ENCODE measurements at places on chromosomes 7 and 10. TPM values are rescaled to one million over a fixed set of nuclear protein-coding genes. Genes with fewer than 3 reads are reported as not detected.

The SEC61A2 gene
- total RNA-seq = 13.9 TPM

The AKR1C1 gene
- total RNA-seq = 3.6 TPM

The HPSE2 gene
- total RNA-seq = 0.18 TPM

The OPN1SW gene
- total RNA-seq = not detected

The ACTR3C gene
- 12.4 TPM for total RNA-seq

The NEURL1 gene
- 0.84 TPM for total RNA-seq

The SFMBT2 gene
- total RNA-seq = 38.3 TPM

The COL26A1 gene
- 0.09 TPM for total RNA-seq

The ANKRD30A gene
- not detected for total RNA-seq

- no peak for DNase-seq
Observed at GRCh38 chr7:37149051-37149772, 299.5 kb downstream of the ELMO1 start.

DNA sequence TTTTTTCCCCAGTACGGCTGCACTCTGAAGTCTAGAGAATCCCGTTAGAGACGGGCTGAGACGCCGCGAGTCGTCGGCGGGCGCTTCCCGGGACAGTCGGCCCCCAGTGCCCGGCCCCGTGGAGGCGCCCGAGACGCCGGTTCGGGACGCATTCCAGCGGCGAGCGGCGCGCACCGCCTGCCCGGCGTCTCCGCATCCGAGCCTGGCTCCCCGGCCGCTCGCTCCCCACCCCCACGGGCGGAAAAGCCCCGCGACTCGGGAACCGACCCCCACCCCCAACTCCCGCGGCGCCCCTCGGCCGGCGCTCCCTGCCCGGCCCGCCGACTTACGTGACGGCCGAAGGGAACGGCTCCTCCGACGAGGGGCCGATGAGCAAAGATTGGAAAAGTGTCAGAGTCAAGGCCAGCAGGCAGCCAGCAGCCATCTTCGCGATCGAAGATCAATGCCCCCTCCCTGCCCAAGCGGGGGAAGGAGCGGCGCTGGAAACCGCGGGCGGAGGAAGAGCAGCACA is 486 bp downstream of the CACNA2D1 start:
- DNase-seq = no peak

DNA sequence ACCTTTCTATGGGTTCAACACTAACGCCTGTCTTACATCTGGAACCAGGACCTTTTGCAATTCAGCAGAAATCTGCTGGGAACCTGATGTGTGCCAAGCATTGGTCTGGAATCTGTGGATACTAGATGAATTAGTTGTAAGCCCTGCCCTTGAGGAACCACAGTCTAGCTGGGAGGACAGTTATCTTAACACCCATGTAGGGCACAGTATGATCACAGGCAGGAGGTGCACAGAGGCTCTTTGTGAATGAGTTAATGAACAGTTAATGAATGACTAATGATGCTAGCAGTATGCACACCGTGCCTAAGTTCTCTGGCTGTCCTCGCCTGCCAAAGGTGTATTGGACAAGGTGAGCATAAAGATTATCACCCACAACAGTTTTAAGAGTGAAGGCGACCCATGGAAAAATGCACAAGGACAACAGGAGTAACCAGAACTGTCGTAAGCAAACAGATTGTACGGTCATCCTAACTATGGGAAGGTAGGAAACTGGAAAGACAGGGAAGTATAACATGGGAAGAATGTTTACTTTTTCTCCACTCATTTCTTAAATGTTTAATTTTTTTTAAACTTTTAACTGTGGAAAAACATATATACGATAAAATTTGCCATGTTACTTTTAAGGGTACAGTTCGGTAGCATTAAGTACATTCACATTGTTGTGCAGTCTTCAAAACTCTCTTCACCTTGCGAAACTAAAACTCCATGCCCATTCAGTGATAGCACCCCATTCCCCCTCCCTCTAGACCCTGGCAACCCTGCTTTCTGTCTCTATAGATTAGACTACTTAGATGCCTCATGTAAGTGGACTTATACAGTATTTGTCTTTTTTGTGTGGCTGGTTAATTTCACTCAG is 139.9 kb downstream of the CXCL12 start:
- DNase-seq = no peak

DNA sequence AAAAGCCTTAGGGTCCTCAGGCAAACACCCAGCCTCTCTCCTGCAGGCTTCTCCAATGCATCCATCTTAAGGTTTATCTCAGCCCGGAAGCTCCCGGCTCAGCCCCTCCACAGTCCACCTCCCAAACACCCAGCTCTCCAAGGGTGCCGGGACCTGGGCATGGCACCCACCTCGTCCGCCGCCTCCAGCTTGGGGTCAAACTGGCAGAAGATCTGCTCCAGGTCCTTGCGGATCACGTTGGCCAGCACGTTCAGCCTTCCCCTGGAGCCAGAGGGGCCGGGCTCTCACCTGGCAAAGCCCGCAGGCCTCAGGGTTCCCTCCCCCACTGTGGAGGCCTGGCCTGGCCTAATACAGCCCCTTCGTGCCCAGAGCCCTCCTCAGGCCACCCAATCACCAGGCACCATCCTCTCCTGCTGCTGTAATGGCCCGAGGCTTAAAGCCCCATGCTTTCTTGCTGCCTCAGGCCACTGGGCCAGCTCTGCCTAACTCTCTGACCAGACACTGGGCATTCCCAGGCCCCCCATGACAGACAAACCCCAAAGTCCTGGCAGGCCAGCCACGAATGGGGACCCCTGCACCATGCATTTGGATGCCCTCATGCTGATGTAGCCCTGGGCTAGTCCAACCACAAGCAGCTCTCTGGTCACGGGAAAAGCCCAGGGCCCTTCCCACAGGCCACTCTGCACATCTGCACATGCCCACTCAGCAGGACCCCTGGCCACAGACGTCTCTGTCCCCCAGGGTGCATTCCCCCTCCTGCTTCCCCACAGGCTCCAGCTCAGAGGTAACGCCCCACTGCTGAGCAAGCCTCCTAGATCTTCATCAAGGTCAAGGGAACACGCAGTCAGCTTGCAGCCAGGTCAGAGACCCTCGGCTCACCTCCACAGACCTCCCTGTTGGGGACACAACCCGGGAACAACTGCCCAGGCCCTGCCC is 12.3 kb downstream of the OGDHL start:
- DNase-seq = no peak

- DNase-seq = no peak
Observed at GRCh38 chr10:117412469-117413010, 37.3 kb upstream of the PDZD8 start.

DNA sequence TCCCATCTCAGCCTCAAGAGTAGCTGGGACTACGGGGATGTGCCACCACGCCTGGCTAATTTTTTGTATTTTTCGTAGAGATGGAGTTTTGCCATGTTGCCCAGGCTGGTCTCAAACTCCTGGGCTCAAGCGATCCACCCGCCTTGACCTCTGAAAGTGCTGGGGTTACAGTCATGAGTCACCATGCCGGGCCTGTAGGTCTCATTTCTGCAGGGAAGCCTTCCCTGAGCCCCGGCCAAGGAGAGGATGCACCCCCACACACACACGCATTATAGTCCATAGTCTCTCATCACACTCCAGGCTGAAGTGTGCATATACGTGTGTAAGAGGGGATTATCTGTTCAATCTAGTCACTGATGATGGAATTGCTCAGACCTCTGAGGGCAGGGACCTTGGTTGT is 29.3 kb downstream of the KCNMA1 start:
- DNase-seq = no peak

DNA sequence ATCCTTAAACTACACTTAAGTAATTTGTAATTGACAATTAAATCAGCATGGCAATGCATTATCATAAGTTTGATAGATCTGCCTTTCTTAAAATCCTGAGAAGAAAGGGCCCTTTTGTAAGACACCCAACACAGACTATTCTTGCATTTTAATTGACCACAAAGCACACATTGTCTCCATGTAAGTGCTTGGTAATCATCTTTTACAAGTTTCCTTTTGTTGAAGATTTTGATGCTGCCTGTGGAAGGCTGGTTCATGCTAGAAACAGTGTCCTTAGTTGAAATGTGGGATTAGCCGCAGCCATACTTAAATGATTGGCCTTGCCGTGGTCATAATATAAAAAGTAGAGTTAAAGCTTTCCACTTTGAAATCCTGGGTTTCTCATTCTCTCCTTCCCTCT is 32.3 kb upstream of the CELF2 start:
- DNase-seq = no peak

- no peak for DNase-seq
Observed at GRCh38 chr7:121027761-121028669, 39.5 kb downstream of the CPED1 start.

DNA sequence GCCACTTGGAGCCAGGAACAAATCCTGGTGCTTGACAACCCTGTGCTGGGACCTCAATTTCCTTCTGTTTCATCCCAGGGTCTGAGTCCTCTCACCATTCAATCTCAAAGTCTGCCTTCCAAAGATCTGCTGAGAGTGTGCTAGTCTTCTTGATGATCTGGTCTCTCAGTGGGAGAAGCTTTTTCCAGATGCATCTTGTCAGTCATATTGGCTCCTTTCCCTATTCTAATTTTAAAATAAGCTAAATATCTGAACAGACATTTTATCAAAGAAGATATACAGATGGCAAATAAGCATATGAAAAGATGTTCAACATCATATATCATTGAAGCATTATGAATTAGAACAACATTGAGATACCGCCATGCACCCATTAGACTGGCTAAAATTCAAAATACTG is 469.3 kb downstream of the NEBL start:
- no peak for DNase-seq

DNA sequence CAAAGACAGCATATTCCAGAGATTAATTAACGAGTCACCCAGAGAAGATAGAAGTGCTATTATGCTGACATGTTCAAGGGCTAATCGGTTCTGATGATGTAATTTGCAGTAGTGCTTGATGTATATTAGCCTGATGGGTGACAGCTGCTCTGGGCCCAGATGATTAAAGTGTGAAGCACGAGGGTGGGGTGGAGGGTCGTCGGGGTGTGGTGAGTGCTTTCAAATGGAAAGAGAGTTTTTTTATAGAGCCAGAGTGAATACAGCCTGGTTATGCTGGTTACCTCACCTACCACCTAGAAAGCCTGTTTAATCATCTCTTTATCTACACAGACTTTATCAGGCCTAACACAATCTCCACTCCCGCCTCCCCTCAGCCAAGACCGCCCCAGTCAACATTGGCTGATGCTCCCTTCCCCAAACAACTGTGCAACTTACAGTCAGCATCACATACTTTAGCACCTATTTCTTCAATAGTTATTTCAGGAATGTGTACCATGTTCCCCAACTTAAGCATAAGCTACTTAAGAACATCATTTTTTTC is 11.5 kb upstream of the STN1 start:
- DNase-seq = no peak

DNA sequence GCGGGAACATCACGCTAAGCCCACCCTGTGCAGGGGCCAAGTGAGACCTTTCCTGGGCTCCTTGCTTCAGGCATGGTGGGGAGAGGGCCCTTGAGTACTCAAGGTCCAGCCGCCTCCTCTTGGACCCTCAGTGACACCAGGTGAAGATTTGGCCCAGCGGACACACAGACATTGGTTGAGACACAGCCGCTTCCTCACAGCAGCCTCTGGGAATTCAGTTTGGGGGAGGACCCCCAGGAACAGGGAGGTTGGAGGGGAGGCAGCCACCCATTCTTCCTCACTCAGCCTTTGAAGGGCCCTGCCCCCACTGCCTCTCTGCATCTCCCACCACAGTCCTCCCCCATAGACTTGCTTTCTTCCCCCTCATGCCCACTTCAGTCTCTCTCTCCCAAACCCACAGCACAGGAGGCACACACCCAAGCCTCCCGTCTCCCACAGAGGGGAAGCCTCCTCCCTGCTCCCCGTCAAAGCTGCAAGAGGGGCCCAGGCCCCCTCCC is 31.9 kb downstream of the ANXA8 start:
- DNase-seq = no peak
